Hematopoietic multipotent progenitor cell treated with erythropoietin and hydrocortisone succinate and interleukin-3 and kit ligand, for 17 days (in vitro differentiated cells): ENCODE measurements at places on chromosomes 7 and 10.

- no peak for DNase-seq
These were observed 128.9 kb downstream of the SNX10 start for GRCh38 chr7:26420422-26421019.

DNA sequence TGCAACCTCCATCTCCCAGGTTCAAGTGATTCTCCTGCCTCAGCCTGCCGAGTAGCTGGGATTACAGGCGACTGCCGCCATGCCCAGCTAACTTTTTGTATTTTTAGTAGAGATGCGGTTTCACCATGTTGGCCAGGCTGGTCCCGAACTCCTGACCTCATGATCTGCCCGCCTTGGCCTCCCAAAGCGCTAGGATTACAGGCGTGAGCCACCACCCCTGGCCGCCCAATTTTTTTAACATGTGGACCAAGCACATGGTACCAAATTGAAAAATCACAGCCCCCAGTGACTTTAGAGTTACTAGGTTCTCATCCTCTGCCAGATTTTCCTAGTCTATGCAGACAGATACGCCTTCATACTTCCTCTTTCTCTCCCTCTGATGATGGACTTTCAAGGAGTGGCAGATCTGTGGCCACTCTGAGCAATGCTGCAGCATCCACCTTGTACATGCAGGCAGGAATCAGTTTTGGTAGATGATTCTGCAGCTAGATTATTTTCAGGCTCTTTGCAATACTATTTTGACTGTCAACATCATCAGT is 34.0 kb upstream of the EZH2 start:
- DNase-seq = no peak

- DNase-seq = no peak
These were observed 334.6 kb downstream of the PTEN start for GRCh38 chr10:88198023-88198422.

DNA sequence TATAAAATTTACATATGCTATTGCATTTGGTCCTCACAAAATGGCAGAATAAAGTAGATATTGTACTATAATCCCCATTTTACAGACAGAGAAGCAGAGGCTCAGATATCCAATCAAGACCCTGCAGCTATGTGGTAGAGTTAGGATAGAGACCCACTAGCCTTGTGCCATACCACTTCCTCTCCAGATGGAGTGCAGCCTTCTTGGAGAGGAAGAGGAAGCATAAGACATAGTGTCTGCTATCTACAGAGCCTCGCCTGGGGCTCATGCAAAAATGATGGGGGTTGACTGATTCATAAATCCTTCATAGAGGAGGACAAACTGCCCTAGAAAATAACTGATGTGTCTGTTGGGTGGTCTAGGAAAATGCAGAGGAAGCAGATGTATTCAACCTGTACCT is 447.3 kb downstream of the KCNMA1 start:
- DNase-seq = no peak

DNA sequence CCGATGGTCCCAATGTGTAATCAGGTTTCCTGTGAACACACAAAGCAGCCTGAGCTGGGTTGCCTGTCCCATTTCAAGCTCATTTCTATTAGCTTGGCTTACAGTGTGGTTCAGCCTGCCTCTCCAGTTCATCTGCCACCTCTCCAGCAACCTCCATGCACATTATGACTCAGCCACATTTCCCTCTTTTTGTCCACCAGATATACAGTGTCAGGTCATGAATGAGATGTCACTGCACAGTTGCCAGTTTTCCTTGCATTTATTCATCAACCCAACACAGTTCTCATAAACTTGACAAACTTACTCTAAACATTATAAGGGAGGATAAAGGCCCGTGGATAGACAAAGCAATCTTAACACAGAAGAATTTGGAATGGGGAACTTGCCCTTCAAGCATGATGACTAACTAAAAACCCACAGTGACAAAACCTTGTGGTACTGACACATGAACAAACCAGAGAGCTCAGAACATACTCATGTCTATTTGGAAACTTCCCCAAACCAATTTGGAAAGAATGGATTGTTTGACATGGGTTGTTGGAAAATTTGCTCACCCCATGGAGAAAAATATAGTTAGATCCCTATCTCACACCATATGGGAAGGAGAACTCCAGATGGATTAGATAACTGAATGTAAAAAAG is 2.5 kb upstream of the CFAP58 start:
- DNase-seq = no peak

DNA sequence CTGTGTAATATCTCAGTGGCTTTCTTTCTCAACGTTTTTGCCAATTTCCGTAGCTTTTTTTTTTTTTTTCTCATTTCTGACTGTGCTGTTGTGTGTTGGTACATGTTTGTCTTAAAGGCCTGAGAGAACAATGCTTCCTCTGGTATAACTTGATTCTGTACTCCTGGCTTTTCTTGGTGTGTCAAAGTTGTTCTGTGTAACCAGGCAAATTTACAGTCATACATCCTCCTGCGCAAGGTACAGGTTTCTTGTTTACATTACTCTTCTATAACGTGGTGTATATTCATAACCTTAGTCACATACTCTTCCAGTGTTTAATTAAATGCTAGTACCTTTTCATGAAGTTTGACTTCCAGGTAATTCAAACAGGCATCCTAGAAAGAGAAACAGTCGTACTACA is 8.3 kb upstream of the ARHGAP12 start:
- no peak for DNase-seq

DNA sequence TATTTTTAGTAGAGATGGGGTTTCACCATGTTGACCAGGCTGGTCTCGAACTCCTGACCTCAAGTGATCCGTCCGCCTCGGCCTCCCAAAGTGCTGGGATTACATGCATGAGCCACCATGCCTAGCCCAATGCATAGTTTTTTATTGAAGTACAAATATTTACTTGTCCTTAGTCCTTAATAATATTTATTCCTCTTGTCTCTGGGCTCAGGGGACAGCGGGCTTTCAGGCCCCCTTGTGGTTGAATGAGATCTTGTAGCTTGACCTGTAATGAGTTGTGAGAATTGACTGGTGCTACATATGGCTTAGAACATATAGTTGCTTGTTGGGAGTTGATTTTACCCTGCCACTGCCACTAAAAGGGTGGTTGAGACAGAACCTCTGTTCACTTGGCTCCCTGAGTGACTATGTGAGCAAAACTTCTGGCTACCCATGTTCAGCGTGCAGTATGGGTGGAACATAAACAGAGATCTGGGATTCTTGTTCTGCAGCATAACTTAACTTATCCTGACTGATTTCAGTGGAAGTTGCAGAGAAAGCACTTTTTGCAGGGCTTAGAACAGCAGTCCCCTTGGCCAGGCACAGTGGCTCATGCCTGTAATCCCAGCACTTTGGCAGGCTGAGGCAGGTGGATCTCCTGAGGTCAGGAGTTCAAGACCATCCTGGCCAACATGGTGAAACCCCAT is 14.9 kb downstream of the CCL26 start:
- no peak for DNase-seq

DNA sequence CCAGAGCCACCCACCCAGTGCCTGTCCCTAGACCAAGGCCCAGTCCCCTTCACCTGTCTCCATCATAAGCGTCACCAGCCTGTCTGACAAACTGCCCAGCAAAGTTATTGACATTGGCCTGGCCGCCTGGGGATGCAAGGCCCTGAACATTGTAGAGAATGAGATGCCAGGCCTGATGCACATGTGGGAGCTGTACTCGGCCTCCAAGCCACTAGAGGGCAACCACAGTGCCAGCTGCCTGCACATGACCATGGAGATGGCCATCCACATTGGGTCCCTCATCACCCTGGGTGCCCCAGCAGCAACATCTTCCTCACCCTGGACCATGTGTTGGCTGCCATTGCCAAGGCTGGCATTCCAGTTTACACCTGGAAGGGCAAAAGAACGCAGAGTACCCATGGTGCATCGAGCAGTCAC is 63.7 kb upstream of the ANTXRL start:
- peak; percentile 15 for DNase-seq

DNA sequence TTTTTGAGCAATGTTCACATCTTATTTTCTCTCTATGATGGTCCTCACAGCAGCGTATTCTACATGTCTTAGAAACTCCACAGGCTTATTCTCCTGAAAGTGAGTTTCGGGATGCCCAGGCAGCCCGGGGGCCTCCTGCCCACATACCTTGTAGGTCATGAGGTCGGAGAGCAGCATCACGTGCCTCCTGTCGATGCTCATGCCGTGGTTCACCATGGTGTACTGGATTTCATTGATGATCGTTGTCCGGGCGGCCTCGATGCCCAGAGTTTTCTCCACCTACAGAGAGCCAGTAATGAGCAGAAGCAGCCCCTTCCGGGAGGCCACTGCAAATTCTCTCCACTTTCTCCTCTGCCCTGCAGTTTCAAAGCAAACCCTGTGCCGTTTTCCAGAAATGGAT is 48.0 kb downstream of the POLR3A start:
- DNase-seq = no peak

- DNase-seq = no peak
These were observed 14.6 kb downstream of the ITGB1 start for GRCh38 chr10:32943395-32943794.

GRCh38 chr7:2921653-2922347 is 77.7 kb upstream of the GNA12 start:
- no peak for DNase-seq

DNA sequence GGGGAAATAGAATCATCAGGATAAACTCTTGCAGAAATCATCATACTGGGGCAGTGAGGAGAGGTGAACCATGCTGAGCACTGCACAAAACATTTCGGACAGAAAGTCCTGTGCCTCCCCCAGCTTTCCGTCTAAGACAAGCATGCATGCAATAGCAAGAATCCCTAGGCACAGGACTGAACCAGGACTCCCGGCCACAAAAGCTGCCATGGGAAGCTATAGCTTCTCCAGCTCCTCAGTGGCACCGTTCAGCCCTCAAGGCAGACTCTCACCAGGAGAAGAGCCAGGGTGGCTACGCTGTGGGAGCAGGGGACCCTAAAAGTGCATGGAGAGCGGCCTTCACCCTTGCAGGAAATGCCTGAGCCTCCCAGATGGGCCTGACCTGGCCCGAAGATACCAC is 70.8 kb downstream of the ASB13 start:
- no peak for DNase-seq

GRCh38 chr7:117741962-117742361 is 131.3 kb downstream of the CTTNBP2 start:
- DNase-seq = no peak

- no peak for DNase-seq
These were observed 97.0 kb downstream of the TPK1 start for GRCh38 chr7:144738708-144739314.

DNA sequence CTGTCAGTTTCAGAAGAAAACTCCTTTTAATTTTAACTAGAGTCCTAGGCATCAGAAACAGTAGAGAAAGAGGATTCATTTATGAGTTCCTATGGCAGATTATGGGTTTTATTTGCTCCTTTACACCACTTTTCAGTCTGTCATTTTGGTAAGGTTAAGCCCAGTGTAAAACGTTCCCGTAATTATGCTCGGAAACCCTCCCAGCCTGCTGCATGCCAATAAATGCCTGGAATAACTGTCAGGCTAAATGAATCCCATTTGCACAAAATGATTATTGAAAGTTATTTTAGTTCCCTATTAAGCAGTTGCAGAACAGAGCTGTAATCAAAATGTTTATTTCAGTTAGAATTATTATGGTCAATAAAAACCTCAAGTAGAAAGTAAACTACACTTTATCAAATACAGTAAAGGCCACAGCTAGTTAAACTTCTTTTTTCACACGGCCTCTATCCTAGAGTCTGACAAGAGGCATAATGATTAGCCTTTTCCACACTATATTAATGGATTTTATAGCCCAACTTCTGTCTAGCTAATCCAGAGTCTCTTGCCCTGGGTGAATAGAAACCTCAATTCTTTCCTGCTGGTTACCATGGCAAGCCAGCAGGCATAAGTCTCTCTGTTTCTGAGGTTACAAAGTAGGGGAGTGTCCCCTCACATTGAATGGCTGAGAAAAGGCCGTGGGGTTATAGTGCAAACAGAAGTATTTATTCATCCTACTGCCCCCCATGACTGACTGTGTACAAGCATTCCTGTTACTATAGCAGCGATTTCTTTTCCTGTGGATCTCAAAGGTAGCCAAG is 80.8 kb upstream of the NPVF start:
- DNase-seq = no peak

DNA sequence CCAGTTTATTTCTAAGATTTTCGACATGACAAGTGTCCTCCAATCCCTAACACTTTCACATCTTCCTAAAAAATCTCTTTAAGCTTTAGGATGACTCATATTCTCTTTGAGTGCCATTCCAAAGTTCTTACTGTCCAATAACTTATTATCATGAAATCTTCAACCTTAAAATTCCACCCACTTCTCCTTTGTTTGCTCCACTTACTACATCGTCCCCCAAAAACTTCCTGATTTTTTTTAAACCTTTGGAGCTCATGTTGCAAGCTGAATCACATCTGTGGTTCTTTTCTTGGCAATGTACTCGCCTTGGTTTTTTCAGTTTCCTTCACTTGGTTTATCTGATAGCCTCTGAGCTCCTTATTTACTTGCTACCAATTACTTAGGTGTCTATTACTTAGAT is 39.2 kb upstream of the JCAD start:
- DNase-seq = no peak

GRCh38 chr10:34464591-34464990 is 350.5 kb downstream of the PARD3 start:
- no peak for DNase-seq

DNA sequence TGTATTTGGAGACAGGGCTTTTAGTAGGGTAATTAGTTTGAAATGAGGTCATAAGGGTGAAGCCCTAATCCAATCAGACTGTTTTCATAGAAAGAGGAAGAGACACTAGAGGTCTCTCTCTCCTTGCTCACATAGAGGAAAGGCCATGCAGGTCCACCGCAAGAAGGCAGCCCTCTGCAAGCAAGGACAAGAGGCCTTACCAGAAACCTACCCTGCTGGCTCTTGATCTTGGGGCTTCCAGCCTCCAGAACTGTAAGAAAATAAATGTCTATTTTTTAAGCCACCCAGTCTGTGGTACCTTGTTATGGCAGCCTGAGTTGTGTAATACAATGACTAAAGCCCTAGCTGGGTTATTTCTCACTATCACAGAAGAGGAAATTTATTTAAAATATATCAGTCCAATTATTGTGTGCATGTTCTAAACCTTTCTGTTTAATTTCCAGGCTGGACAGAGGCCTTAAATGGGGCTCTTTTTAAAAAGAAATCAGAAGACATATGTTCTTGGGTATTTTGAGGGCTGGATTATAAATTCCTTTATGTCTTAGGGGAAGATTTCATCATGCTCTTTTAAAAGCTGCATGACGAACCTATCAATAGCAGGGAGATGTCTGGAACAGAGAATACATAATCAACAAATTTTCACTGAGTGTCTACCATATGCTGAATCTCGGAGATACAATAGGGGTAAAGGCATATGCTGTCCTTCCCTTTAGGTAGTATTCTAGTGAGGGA is 12.9 kb upstream of the TMEM26 start:
- DNase-seq = no peak

GRCh38 chr7:44749992-44750391 is 1.3 kb downstream of the ZMIZ2 start:
- DNase-seq = no peak
